ENCODE measurements at places on chromosomes 5 and 9.

DNA sequence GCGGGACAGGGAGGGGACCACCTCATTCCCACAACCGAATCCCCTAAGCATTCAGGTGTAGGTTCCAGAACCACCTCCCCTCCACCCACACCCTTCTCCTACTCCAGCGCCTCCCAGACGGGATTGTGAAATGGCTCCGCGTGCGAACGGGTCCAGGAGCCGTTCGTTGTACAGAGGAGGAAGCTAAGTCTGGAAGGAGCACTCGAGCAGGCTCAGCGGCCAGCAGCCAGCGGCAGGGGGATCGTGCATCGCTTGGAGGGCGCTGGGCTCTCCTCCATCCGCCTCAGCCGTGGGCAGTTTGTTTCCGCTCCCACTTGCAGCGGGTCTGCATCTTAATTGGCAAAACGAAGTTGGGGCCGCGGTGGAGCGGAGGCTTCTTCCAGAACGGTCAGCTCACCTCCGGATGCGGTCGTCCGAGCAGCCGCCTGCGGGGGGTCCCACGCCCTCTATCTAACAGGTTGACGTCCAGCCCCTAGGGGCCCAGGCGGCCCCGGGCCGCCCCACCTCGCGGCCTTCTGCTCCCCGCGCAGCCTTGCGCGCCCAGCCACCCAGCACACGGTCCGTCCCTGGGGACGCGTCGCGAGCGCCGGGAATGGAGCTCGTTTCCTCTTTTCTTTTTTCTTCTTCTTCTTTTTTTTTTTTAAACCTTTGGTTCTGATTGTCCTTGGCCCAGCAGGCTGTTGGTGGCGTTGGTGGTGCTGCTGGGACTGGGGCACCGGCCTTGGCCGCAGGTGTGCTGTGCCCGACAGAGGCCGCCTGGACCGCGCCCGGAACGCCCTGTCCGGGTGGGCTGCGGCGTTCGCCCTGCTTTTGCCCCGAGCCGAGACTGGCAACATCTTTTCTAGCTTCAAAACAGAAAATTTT, 3.9 kb upstream of the BARX1 start:
- DNase-seq, result no peak

DNA sequence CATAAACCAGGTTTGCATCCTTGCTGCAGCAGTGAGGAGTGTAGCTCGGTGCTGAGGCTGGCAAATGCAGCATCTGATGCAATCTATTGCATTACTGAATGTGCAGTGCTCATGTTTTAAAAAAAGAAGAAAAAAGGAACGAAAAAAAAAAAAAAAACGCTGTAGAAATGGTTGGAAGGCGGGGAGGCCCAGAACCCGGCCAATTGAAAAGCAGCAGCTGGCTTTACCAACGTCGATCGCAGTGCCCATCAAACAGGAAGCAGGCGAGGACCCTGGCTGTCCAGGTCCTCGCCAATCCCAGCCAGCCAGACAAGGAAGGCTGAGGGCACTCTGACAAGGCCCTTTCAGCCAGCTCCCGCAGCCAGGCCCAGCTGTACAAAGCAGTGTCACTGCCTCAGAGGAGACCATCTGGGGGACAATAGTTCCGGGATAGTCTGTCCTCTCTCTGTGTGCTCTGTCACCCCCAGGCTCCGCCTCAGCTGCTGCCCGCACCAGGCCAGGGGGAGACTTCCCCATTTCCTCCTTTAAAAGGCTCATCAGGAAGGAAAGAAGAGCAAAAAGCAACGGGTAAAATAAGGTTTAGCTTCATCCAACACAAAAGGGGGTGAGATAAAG, 21.8 kb upstream of the CPEB4 start:
- no peak for DNase-seq

GRCh38 chr9:19188771-19189170, 41.7 kb upstream of the DENND4C start:
- DNase-seq, result no peak

DNA sequence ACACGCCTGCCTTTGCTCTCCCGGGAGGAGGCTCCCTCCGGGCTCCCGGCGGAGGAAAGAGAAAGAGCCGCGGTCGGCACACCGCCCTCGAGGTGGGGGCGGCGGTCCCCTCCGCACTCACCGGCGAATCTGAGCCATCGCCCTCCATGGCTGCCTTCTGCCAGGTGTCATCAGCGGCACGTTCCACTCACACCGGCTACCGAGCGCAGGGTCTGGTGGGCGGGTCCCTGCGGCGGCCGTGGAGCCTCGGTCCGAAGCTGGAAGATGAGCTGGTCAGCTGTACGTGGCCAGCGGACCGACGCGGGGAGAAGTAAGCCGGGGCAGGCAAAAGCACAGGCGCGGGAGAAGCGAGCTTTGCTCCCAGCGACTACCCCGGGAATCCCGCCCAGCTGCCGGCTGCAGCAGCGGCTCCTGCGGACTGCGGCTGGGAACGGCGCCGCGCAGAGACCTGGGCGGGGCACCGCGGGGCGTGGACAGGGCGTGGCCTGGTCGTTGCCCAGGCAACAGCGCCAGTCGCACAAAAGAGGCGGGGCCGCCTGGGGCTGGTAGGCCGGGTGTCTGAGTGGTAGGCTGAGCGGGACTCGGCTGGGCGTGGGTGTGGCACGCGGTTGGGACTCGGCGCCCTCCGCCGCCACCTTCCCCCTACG, at the start of gene TRIM36:
Gene TRIM36 (minus strand): TSS at position 422 of the 647 bp plus-strand sequence. CDS start 274 bp downstream, at position 148.
- peak; percentile 78 for DNase-seq

DNA sequence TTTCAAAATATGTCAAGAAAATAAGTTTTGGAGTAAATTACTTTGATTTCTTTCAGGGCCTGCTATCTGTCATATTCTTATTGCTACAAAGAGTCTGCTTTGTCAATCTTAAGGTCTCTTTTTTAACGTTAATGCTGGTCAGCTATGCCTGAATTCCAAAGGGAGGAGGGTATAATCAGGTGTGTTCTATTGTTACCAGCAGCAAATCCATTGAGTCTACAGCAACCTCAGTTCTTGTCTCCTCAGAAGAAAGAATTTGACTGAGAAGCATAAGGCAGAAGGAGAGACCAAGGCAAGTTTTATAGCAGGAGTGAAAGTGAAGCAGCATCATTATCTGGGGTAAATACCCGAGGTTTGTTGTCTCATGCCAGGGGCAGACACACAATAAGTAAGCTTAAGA, 23.7 kb upstream of the MINAR2 start:
- no peak for DNase-seq

GRCh38 chr5:71883742-71884103, 164.6 kb downstream of the CARTPT start:
- no peak for DNase-seq

All from T-helper 22 cell (primary cell).